ENCODE measurements at places on chromosomes 7 and 10.

- DNase-seq = peak; percentile 61
These were observed 158.4 kb upstream of the TMEM72 start for GRCh38 chr10:44752451-44753441.

- no peak for DNase-seq
These were observed 246.3 kb upstream of the VWC2 start for GRCh38 chr7:49527182-49527581.

DNA sequence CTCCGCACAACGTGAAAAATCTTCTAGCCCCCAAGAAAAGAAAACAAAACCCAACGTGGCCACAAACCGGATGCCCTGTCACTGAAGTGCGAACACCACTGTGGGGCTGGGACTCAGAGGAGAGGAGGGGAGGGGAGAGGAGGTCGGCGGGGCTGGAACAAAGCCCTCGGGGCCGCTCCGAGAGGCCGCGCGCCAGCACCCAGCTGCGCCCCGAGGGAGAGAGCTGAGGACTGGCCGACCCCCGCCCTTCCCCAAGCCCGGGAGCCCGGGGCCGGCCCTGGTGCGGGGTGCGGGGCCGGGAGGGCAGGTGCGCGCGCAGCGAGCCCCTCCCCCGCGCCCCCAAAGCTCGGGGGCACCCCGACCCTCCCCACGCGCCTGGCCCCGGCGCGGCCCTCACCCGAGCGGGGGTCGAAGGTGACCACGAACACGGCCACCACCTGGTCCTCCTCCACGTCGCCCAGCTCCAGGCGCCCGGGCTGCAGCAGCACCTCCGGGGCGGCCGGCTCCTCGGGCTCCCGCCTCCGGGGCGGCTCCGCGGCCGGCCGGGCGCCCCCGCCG lies 398 bp downstream of the DENND11 start:
- DNase-seq = peak; percentile 78

DNA sequence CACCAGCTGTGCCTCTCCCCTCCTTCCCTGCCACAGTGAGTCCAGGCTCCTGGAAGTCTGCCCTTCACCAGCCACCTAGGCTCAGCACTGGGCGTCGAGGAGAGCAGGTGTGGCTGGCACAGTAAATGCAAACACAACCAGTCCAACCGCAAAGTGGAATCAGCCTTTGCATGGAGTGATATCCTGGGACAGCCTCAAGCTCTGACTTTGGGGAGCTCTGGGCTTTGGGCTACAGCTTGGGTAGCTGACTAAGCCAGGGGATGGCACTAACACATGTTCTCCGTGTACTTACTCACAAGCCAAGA lies 312.4 kb downstream of the KCNMA1 start:
- DNase-seq = no peak

- DNase-seq = no peak
These were observed 638.5 kb downstream of the CCSER2 start for GRCh38 chr10:84966708-84967441.

GRCh38 chr7:123437447-123437995 lies 96.9 kb downstream of the IQUB start:
- no peak for DNase-seq

GRCh38 chr7:116785843-116786242 lies 76.5 kb upstream of the CAPZA2 start:
- DNase-seq = no peak

DNA sequence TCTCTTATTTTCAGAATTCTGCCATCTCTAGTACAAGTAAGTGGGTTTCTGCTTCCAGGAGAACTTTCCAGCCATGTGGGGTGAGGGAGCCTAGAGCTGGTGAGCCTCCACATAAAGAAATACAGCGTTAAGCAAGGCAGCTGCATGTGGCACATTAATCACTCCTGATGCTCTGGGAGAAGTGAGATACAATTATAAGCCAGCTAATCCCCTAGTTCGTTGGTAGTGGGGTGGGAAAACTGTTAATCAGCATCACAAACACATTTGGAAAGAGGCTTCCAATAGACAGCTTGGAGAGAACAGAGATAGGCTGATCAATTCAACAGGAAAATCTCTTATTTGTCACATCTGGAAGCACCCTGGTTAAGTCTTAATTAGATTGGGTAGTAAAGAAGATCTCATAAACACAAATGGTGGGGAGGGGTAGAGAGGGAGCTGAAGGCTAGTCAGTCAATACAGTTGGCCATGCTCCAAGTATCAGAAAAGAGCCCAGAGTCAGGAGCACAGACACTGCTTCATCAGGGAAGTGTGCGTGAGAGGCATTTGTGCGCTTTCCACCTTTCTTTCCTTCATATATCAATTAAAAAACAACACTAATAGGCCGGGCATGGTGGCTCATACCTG lies 130.6 kb downstream of the SORCS1 start:
- no peak for DNase-seq

GRCh38 chr10:108787932-108788331 lies 1135.4 kb downstream of the XPNPEP1 start:
- DNase-seq = peak; percentile 39

DNA sequence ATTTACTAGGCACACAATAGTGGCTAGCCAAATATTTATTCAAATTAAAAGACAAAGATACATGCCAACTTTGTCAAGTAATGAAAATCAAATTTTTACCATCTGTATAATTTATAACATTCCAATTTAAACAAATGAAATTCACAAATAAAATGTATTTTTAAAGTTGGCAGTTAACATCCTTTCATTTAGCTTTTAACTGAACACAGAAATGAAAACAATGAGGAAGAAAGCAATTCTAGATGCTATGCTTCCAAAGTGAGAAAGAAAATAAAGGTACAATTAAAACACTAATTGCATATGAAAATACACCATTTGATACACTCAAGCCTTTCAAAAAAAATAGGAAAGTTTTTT lies 123.1 kb downstream of the MPP7 start:
- no peak for DNase-seq

- peak; percentile 60 for DNase-seq
These were observed 87.1 kb downstream of the DYNC1I1 start for GRCh38 chr7:95859429-95859828.

GRCh38 chr10:58023341-58024073 lies 244.2 kb downstream of the IPMK start:
- DNase-seq = peak; percentile 65

- no peak for DNase-seq
These were observed 108.1 kb upstream of the CARD11 start for GRCh38 chr7:3151784-3152183.

- DNase-seq = no peak
These were observed 972.8 kb upstream of the ZNF722 start for GRCh38 chr7:63025815-63026214.

DNA sequence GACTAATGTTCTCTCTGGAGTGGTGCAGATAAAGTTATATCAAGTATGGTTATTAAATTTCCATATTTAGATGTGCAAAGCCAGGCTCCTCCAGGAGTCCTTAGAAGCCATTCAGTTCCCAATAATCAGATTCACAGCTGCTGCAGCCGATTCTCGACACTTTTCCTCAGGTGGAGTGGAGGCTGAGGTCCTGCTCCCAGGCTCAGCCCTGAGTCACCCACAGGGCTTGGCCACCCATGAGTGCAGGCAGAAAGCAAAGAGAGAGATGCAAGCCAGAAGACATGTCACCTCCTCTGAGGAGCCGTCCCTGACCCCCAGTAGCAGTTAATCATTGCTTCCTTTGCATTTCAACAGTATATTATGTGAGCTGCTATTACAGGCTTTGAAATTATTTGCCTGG lies 36.3 kb upstream of the NANOS1 start:
- DNase-seq = no peak

DNA sequence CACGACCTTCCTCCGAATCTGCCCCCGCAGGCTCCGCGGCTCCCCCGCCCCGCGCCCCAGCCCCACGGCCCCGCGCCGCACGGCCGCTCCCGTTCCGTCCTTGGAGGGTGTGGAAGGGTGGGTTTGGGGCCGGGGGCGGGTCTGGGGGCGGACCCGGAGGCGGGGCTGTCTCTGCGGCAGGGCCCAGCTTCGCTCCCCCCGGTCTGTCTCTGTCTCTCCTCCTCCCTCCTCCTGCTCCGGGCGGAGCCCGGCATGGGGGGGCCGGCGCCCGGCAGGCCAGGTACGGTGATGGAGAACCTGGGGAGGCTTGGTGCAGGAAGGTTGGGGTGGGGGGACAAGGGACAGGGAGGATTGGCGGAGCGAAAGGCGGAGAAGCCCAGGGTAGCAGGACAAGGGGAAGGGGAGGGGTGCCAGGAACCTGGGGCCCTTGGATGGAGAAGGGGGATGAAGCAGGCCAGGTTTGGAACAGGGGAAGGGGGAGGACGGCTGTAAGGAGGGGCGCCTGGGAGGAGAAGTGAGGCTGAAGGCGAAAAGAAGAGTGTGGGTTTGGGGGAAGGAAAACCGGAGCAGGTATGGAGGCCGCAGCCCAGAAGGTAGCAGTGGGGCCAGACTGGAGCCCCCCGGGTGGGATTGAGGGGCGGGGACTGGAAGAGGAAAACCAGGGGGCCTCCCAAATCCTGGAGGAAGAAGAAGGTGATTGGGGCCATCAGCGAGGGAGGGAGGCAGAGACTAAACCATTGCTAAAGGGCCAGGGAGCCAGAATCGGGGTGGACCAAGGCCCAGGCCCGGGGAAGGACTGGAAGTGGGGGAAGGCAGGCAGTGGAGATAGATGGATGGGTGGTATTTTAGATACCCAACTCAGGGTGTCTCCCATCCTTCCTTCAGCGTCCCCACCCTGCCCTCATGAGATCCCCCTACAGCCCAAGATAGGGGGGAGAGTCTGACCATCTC lies at the start of gene NYAP1:
TSS of gene NYAP1 (plus strand) at position 206 of the 951 bp plus-strand sequence. CDS start 1,385 bp downstream, outside the sequence.
- peak; percentile 44 for DNase-seq

GRCh38 chr7:69577221-69577620 lies 21.1 kb upstream of the AUTS2 start:
- peak; percentile 45 for DNase-seq

- no peak for DNase-seq
These were observed 41.1 kb downstream of the PTPRZ1 start for GRCh38 chr7:121913947-121914675.

GRCh38 chr7:140667476-140667875 lies 5.3 kb upstream of the ADCK2 start:
- no peak for DNase-seq

DNA sequence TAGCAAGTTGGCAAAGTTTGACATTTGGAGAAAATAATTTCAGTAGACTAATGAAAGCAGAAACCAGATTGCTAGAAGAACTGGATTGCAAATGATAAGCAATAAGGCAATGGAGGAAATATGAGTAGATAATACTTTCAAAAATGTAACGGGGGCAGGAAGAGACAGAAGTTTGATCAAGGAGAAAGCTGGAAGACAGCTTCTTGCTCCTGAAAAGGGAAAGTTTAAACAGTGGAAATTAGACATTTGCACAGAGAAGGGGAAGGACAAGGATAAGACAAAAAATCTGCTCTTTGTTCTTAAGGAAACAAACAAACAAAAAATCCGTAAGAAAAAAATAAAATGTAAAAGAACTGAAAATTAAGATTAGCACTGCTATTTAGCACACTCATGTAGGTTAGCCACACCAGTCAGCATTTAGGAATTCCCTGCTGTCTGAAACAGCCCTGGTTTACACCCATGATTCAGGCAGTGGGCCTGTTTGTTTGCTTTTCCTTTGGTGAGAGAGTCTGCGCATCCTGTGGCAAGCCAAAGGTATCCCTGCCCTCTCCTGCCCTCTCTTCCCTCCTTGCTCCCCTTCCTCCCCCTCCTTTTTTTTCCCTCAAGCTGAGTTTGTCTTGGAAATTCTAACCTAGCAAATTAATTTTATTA lies 104.3 kb upstream of the CAV2 start:
- peak; percentile 85 for DNase-seq

GRCh38 chr10:33157103-33157502 lies 177.4 kb downstream of the NRP1 start:
- DNase-seq = peak; percentile 24

DNA sequence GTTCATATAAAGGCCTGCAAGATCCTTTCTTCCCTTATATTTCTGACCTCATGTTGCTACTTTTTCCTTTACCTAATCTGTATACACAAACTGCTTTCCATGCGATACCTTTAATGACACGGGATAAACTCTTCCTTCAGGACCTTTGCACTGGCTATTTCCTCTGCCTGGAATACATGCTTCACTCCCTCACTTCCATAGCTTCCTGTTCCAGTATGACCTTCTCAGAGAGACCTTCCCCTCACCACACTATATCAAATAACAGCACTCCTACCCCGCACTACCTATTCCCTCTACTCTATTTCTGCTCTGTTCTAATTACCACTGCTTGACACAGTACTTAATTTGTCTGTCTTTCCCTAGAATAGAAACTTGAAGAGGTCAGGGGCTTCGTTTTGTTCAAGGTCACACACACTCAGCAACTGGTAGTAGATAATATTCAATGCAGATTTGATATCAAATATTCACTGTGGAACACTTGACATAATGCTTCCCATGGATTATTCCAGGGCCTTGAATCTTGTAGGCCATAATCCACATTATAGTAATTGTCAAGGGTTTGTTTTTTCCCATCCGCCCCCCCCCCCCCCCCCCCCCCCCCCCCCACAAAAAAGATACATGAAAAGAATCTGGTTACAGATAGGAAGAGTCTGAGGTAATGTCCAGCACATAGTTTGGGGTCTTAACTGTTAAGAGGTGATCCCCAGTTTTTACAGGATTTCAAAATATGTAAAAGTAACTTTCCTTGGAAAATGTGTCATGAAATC lies 11.1 kb downstream of the SYPL1 start:
- no peak for DNase-seq

DNA sequence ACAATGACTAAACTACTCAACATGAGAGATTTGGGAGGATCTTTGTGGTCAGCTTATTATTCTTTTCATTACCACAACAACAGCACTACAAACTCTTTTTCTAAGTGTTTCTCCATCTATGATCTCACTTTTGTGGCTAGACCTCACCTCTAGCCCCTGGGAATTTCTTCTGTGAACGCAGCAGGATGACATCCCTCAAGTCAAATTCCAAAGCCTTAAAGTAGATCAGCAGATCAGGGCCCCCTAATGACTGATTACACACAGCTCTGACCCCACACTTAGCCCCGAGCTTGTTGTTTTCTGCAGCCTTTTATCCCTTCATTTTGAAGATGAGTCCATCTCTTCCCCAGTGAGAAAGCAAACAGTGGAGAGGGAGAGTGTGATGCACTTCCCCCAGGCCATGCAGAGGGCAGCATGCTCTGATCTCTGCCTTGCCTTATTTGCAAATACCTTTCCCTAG lies 27.3 kb downstream of the TFAM start:
- DNase-seq = peak; percentile 69

DNA sequence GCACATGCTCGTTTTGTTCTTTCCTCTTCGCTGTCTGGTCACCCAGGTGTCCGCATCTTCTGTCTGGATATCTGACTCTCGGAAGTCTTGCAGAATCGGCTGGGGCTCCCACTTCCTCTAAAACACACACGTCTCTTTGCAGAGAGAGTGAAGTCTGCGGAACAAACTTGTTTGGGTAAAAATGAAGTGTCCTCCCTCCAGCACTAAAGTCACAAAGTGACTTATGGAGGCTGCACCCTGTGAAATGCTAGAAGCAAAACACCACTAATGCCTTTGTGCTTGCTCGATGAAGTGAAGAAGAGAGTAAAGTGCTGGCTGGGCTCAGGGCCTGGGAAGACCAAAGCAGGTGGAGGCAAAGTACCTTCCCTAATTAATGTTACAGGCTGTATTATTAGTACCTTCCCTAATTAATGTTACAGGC lies 71.4 kb downstream of the FGFR2 start:
- no peak for DNase-seq

GRCh38 chr10:96342402-96342801 lies 16.4 kb downstream of the OPALIN start:
- no peak for DNase-seq
